ENCODE measurements at places on chromosomes 1 and 21.

DNA sequence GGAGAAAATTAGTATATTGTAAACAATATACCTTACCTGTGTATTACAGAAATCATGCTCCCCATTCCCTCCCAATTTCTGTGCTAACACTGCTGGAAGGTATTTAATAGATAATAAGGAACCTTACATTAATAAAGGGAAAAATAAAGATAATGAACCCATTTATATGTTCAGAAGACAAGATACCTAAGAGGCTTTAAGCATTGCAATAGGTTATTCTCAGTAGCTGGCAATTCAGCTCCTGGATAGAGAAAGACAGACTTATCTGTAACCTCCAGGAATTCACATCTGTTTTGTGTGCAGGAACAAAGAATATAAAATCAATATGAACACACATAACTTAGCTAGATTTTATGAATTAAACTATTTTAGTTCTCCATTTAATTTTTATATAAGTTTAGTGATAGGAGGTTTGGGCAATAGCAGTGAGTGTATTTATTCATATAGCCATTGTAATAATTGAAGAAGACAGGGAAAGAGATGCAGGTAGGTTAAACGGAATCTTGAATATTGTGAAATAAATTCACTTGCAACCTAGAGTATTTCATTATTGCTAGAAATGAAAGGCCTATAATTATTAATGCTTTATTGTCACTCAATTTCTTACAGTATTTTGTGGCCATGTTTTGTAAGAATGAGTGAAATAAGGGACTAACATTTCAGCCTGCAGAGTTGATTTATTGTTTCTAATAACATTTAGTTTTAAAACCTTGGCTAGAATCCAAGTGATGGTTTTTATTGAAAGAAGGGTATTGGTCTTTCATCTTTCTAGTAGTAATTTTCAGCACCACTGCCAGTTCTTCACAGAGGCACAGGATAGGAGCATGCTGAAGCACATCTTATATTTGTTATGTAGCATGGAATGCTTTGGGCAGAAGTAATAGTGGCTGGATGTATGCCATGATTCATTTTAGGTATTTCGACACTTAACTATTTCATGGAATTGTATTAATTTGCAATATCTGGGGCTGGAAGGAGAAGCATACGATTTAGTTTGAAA is 1.5 kb downstream of the XPR1 start:
- DNase-seq, result no peak

DNA sequence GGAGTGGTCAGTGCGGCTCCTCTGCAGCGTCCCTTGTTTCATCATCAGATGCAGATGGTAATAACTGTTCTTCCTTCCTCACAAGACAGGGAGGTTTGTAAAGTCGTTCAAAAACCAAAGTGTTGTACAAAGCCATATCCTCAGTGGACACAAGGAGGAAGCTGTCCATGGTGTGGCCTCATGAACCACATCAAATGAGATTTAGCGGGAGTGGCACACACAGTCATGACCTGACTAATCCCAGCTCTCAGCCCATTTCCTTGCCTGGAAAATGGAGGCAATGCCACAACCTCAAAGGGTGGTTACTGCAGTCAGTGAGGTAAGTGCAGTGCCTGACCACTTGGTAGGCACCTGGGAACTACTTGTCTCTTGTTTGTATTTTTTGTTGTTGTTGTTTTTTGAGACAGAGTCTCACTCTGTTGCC is 13.4 kb downstream of the ENTREP3 start:
- no peak for DNase-seq

- DNase-seq, result no peak
These were observed 3.7 kb upstream of the USP48 start for GRCh38 chr1:21786640-21787039.

DNA sequence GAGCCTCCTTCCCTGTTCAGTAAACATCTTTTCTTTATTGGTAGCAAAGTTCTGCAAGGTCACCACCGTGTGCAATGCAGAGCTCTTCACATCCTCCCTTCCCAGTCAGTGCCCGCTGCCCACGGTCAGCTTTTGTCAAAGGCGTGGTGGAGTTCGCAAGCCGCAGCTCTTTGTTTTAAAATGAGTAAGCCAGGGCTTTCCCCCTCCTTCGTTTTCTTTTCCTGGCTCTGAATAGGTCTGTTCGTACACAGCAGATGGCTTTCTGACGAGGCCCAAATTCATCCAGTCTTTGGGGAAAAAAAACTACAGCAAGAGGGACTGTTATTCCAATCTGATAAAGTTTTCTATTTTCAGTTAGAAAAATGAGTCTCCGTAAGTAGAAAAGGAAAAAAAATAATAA is 153.2 kb downstream of the LRIG2 start:
- no peak for DNase-seq

GRCh38 chr1:93616996-93617669 is 64.5 kb downstream of the BCAR3 start:
- DNase-seq, result no peak

GRCh38 chr1:205947024-205947423 is 3.8 kb upstream of the SLC26A9 start:
- DNase-seq, result no peak

DNA sequence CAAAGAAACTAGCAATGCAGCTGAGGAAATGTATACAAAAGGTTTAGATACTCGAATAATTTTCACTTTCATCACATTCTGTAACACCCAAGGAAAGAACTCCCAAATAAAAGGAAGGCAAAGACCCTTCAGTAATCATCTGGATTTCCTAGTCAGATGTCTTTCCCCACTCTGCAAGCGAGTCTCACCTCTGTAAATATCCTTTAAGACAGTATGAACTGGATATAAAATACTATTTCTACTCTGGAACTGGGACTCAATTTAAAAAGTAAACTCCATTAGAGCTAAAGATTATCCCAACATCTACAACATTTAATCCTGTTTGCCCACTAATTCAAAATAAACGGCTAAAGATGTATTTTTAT is 27.0 kb downstream of the C2CD2 start:
- DNase-seq, result no peak

- no peak for DNase-seq
These were observed 4.4 kb upstream of the BARHL2 start for GRCh38 chr1:90721210-90722194.

GRCh38 chr1:212432661-212433576 is at the start of gene NENF:
NENF (plus strand) TSS chr1:212432920; CDS start chr1:212432944, 24 bp downstream.
- peak; percentile 72 for DNase-seq

GRCh38 chr1:29532285-29532684 is 296.0 kb downstream of the PTPRU start:
- no peak for DNase-seq

DNA sequence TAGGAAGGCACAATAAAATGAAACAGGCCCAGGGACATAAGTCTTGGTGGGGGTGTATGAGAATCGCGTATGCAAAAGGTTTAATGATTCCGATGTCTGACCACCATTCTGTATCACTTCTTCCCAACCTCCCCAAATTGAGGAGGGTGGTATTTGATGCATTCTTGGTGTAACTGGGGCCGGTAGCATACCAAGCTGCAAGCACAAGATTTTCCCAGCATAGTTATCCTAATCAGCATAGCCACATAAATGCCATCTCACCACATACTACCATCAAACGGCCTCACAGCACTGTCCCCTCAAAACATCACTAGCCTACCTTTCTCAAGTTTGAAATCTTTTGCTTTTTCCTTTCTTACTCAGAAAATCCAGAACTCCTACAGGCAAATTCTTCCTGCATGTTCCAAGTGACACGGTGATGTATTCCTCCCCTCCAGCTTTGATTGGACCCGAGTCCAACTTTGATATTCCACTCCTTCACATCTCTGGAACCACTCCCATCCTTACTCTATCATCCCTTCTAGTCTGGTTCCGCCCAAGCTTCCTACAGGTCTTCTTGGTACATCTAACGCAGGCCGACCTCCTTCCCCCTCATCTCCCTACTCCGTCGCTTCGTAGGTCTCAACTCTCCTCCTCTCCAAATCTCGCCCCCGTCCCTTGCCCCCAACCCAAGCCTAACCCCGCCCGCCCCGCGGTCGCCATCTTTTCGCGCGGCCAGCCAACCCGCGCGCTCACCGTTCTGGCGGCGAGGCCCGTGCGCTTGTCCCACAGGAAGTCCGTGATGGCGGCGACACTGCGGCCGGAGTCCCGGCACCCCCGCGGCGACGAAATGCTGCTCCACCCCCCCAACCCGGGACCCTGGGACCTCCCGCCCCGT is 600 bp downstream of the CLK2 start:
- no peak for DNase-seq

GRCh38 chr1:20278692-20279130 is 12.0 kb upstream of the VWA5B1 start:
- no peak for DNase-seq

- no peak for DNase-seq
These were observed 111.4 kb downstream of the TOMM20 start for GRCh38 chr1:235017191-235017590.

DNA sequence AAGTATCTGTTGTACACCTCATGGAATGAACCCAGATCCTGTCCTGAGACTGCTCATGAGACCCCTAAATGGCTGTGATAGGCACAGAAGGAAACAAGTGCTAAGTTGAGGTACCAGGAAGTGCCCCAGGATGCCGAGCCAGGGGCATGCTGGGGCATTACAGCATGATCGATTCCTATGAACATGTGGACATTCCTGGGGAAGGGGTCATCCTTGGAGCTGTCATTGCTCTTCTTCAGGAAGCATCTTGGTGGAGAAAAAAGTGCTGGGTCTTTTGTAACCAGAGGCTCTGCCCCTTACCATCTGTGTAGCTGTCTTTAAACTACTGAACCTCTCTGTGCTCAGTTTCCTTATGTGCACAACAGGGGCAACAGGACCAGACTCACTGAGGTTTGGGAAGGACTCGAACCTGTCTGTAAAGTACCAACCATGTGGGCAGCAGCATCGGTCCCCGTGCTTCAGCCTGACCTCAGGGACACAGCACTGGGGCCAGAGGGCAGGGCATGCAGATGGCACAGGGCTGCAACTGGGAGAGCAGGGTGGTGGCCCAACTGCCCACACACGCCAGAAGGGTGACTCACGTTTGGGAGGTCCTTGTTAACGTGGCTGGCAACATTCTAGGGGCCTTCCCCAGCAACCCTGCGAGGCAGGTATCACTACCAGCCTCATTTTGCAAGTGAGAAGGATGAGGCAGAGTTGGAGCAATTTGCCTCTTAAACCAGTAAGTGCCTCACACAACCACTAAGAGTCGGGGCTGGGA is 142.3 kb upstream of the EDN2 start:
- no peak for DNase-seq

DNA sequence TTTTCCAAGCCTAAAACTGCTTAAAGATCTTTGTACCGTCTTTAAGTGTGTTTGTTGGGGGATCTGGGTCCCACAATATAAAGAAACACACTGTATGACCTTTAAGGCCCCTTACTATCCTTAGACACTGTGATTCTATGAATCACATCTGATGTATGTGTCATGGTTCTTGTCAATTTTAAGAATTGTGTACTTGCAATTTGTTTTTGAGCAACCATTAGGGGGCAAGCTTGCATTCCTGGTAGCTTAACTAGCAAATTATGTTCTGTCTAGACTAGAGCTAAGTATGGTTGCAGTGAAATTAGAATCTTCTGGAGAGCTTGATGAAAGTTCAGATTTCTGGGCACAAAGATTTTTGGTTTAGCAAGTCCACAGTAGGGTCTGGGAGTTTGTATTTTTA is 219.5 kb downstream of the TPR start:
- peak; percentile 2 for DNase-seq

DNA sequence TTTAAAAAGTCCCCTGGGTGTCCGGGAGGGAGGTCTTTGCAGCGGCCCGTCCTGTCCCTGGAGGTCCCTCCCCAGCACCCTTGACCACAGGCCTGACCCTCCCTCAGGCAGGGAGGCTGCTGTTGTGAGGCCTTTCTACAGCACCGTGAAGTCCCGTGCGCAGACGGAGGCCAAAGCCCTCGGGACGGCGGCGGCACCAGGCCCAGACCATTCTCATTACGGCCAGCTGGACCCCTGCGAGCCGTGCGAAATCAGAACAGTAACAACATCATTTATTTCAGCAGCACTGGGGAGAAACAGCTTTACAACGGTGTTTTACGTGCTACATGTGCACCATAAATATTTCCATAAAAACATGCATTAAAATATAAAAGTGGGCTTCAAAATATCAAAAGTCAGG is 101.4 kb upstream of the ACTRT2 start:
- no peak for DNase-seq

DNA sequence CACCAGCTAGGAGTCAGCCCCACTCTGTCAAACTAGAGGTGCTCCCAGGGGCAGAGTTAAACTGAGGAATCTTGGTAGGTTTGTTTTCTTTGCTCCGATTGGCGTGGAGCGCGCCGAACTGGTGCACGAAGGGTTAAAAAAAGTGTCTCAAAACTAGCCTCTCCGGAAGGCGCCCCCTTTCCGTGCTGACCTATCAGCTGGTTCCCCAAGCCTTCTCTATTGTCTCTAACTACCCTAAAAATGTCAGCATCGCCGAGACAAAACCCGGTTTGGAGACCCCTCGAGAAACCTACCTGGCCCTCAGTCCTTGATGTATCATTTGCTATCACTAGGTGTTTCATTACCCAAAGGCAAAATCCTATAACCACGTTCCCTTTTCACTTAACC is 2.2 kb downstream of the TGFB2 start:
- no peak for DNase-seq

DNA sequence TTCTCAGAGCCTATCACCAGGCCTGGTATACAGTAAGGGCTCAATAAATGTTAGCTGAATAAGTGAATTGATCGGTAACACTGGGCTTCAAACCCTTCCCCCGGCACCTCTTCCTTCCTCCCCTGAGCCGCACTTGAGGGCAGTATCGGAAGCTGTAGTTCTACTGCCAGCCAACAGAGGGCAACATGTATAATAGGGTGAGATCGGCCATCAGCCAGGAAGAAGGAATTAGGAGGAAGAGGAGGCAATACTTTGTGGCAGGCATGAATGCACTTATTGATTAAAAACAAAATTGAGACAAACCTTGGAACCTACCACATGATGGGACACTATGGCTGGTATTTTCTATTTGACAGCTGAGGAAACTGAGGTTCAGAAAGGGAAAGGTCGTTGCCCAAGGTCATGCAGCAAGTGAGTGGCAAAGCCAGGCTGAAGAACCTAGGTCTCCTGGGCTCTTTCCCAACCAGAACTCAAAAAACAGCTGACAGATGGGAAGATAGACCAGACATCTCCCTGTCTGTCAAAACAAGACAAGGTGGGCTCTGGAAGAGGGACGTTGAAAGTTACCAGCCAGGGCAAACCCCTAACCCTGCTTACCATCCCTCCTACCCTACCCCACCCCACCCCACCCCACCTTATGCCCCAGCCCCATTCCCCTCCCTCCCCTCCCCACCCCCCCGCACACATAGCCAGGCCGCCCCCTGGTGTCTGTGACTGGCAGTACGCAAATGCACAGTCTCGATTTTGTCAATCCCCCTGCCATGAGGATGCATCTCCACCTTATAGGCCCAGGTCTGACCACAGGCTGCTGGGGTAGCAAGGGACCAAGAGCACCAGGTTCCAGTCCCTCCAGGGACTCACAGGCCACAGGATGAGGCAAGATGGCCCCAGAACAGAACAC is 107.3 kb upstream of the RUNX3 start:
- peak; percentile 70 for DNase-seq

- no peak for DNase-seq
These were observed 194.1 kb upstream of the RUNX1 start for GRCh38 chr21:35243171-35243570.
